Right forelimb (tissue), 1 donor: ENCODE measurements at places on chromosomes 4 and X.

DNA sequence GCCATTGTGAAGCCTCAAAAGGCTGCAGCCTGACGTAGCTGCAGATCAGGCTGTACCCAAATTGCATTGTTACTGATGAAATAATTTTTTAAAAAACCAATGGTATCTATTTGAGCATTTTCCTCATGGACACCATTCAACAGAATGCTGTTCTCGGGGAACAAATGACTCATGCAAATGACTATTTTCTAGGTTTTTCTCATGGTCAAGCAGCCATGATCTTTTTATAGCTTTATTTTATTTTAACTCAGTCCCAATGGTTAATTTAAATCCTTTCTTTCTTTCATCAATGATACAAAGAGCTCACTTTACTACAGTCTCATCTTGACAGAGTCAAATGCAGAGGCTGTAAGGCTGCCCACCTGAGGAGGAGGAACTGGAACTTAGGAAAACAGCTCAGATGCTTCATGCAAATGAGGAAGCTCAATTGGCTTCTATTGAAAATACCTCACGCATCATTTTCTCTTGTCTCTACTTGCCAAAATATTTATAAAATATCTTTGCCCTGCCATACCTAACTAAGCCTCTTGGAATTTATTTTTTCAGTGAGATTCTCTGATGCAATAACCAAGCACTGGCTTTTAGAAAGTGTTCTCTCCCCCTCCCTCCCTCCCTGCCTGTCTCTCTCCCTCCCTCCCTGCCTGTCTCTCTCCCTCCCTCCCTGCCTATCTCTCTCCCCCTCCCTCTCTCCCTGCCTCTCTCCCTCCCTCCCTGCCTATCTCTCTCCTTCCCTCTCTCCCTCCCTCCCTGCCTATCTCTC is 81.0 kb downstream of the SORBS2 start:
- DNase-seq, result no peak

- no peak for DNase-seq
Measured at GRCh38 chr4:145804116-145804515, 124.2 kb downstream of the C4orf51 start.

- no peak for DNase-seq
Measured at GRCh38 chr4:105619188-105619931, 66.9 kb downstream of the ARHGEF38 start.

- no peak for DNase-seq
Measured at GRCh38 chr4:19596342-19596741, 655.4 kb upstream of the SLIT2 start.

- DNase-seq, result peak; percentile 61
Measured at GRCh38 chr4:24730256-24731001, 64.9 kb upstream of the SOD3 start.

DNA sequence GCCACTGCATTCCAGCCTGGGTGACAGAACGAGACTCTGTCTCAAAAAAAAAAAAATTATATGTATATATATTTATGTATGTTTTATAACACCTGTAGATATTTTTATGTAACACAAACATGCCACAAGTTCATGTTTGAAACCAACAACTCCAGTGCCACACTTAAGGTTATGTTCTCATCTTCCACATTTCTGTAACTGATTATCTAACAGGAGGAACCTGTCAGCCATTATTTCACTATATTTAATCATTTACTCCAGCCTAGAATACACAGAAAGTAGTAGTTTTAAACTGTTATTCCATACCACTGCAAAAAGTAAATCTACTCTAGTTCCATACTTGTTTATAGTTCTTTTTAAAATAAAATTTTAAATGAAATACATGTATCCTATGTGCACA is 32.3 kb downstream of the MCUB start:
- DNase-seq, result no peak

DNA sequence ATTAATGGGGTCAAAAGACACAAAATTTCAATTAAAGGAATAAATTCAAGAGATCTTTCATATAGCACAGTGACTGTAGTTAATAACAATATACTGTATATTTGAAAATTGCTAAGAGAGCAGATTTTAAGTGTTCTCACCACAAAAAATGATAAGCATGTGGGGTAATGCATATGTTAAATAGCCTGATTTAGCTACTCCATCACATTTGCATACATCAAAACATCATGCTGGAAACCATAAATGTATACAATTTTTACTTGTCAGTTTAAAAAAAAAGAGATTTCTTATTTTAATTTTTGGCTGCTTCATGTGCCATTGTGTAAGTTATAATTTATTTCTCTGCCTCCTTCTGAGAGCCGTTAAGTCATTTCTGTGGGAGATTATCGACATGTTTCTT is 65.9 kb downstream of the FAM184B start:
- DNase-seq, result no peak

GRCh38 chrX:42119076-42119475 is 195.7 kb upstream of the CASK start:
- no peak for DNase-seq

GRCh38 chrX:138287205-138287877 is 424.2 kb downstream of the FGF13 start:
- DNase-seq, result no peak

- DNase-seq, result no peak
Measured at GRCh38 chr4:76582074-76582816, 147.2 kb downstream of the SHROOM3 start.

GRCh38 chrX:118724365-118724764 is 3.0 kb upstream of the IL13RA1 start:
- no peak for DNase-seq

GRCh38 chrX:132486599-132487178 is 2.1 kb downstream of the MBNL3 start:
- no peak for DNase-seq
